ENCODE measurements at places on chromosomes 3 and 15. TPM values are rescaled to one million over a fixed set of nuclear protein-coding genes. Genes with fewer than 3 reads are reported as not detected.

DNA sequence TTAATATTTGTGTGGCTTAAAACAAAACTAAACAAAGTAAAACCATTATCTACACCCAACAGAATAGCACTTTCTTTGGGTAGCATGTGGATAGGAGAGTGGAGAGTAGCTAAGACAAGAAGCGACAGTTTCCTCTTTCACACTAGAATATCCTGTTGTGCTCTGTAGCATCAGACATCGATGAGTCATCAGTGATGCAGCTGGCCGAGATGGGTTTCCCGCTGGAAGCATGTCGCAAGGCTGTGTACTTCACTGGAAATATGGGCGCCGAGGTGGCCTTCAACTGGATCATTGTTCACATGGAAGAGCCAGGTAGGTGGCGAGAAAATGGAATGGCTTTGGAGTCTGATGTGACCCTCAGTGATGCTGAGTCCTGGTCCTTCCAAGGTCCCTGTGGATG lies 108.1 kb downstream of the USP13 start:
- no peak for DNase-seq

The PRICKLE2 gene
- 0.34 TPM for total RNA-seq

The EFL1 gene
- 15.1 TPM for total RNA-seq

DNA sequence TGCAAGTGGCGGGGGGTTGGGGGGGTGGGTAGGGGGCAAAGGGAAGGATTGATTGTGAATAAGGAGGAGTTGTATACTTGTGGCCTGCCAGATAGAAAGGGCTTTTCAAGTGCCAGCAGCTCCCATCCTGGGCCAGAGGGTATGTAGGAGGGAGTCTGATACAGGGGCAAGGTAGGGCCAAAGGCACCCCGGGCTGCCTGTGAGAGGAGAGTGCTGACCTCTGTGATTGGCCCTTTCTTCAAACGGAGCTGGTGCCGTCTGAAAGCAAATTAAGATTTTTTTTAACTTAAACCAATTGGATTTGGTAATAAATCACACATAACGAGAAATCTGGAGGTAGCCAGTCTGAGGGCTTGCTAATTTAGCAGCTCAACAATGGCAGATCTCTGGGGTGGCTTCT lies 229.9 kb downstream of the THSD4 start:
- no peak for DNase-seq

DNA sequence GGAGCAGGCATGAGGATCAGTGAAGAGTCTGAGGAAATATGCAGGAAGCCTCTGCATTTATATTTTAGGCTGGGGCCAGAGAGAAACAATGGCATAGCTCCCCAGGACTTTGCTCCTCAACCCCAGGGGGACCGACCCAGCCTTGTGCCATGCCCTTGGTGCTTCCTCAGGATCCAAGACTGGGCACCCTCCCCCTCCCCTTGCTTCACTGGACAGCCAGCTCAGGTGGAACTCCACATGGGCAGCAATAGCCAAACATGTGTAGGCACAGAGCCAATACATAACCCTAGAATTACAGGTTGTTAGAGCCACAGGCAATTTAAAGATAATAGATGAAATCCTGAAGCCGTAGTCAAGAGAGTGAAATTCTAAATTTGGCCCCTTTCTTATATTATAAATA lies 73.0 kb upstream of the ETV5 start:
- no peak for DNase-seq

- DNase-seq: no peak
These were observed 11.3 kb upstream of the DLG1 start for GRCh38 chr3:197309528-197310361.

DNA sequence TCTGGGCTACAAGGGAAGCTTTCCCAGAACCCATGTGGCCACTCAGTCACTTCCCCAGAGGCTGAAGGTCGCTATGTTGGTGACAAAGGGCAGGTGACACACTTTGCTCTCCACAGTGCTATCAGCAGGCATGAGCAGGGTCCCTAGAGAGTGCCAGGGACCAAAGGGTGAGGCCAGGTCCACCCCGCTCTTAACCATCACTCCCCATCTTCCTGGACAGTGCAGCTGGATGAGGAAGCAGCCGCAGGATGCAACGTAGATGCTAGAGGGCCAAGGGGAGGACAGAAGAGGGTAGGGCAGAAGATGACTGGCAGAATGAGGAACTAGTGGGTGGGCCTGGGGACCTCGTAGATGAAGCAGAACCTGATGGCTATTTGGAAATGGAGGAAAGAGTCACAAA lies 13.6 kb upstream of the LTF start:
- DNase-seq: no peak

- DNase-seq: peak; percentile 35
These were observed 1.5 kb downstream of the ATP1B3 start for GRCh38 chr3:141877911-141878310.

- DNase-seq: peak; percentile 40
These were observed 124.1 kb downstream of the GADL1 start for GRCh38 chr3:30770387-30770786.

Data from HT-29 (cell line).